ENCODE measurements at places on chromosomes 2 and 18. TPM values are rescaled to one million over a fixed set of nuclear protein-coding genes. Genes with fewer than 3 reads are reported as not detected.

DNA sequence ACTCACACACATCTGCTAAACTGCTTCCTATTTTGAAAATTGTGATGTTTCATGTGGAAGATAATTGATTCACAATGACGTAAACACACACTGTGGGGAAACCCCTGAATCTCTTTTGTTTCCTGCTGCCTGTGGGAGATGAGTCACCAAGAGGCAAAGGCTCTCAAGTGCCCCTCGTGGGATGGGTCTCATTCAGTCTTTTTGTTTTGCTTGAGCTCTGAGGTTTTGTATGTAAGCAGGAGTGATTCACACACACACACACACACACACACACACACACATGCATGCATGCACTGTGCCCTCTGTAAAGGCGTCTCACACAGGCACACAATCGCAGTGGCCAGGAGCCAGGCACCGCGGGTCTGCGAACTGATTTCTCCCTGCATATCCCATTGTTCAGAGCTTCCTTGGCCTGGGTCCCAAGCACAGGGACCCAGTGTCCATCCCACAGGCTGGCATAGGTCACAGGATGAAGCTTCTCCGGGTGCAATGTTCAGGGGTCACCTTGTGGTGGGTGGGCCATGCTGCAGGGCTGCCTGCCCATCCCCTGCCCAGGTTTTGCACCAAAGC is 12.1 kb upstream of the ARHGEF4 start:
- DNase-seq: no peak
- H3K27me3 ChIP-seq: no peaks in the 10 kb centered on the region
- peaks cover 19% of the 10 kb centered on the region for H3K4me1 ChIP-seq
- peak overlapping the region; percentile 39 for H3K27ac ChIP-seq
- H3K4me3 ChIP-seq: no peak overlapping the region

Gene SIX3
- total RNA-seq: not detected

Gene DPP4
- 8.2 TPM for total RNA-seq

DNA sequence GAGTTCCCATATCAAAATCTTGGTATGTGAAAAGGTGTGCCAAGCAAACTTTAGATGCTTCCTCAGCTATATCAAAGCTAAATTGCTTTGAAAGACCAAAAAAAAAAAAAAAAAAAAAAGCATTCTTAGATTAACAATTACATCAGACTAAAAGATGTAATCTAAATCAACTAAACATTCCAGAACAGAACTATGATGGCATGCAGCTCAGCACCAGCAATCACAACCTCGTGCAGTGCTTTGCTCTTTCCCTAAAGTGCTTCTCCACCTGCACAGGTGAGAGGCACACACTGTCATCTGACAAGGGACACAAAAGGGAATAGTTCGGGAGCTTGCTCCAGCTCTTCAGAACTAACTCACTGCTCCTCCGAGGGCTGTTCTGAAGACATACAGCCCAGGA is 37.5 kb downstream of the ADAM17 start:
- no peak for DNase-seq
- H3K36me3 ChIP-seq: peaks cover 40% of the 10 kb centered on the region
- no peak overlapping the region for H3K4me3 ChIP-seq
- H3K27me3 ChIP-seq: no peaks in the 10 kb centered on the region

DNA sequence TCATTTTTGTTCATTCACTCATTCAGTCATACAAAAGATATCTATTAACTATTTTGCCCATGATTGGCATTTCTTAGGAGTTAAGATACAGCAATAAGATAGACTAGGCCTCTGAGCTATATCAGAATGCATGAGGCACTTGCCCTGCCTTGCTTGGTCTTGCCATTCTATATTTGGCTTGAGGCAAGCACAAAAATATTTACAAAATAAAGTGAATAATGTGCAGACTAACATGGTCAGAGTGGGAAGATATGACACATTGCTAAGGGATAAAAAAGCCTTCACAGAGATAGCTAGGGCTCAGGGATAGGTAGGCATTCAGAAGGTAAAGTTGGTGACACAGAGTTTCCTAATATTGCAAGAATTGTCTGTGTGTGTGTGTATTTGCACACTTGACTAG is 75.0 kb upstream of the MMADHC start:
- H3K4me1 ChIP-seq: peaks cover 41% of the 10 kb centered on the region
- H3K27ac ChIP-seq: peak overlapping the region; percentile 19
- peaks cover 3% of the 10 kb centered on the region for H3K36me3 ChIP-seq
- no peak overlapping the region for H3K4me3 ChIP-seq
- no peak for DNase-seq

Gene SMARCAL1
- total RNA-seq: 33.0 TPM

- H3K27me3 ChIP-seq: no peaks in the 10 kb centered on the region
- H3K4me3 ChIP-seq: no peak overlapping the region
- no peak for DNase-seq
- H3K27ac ChIP-seq: no peak overlapping the region
- no peaks in the 10 kb centered on the region for H3K36me3 ChIP-seq
These were observed 155.0 kb downstream of the TXNL1 start for GRCh38 chr18:56483386-56483785.

Gene TRIB2
- total RNA-seq: 23.7 TPM

GRCh38 chr2:197174539-197175094 is 136.0 kb downstream of the ANKRD44 start:
- DNase-seq: no peak
- no peaks in the 10 kb centered on the region for H3K36me3 ChIP-seq
- H3K4me3 ChIP-seq: no peak overlapping the region
- H3K4me1 ChIP-seq: peaks cover 7% of the 10 kb centered on the region

DNA sequence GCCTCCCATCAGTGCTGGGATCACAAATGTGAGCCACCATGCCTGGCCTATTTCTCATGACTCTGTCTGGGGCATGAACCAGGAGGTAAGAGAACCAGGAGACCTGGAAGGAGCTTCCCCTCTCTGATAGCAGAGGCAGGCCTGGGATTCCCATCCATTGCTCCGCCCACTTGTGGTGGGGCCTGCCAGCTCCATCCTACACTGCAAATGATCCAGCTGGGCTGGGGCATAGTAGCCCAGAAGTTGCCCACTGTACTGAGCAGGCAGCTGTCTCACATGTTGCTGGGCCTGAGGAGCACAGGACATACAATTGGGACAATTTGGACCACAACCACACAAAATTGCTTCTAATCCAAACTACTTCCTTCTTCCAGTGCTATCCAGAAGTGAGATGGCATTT is 91.0 kb downstream of the MARCHF4 start:
- no peak overlapping the region for H3K4me3 ChIP-seq
- peaks cover 9% of the 10 kb centered on the region for H3K4me1 ChIP-seq
- no peak overlapping the region for H3K27ac ChIP-seq

- no peak overlapping the region for H3K4me3 ChIP-seq
- H3K27me3 ChIP-seq: no peaks in the 10 kb centered on the region
- DNase-seq: no peak
- no peaks in the 10 kb centered on the region for H3K4me1 ChIP-seq
- H3K36me3 ChIP-seq: no peaks in the 10 kb centered on the region
- no peak overlapping the region for H3K27ac ChIP-seq
These were observed 443.4 kb downstream of the NYAP2 start for GRCh38 chr2:225842939-225843338.

Measured in mesothelial cell of epicardium (in vitro differentiated cells).